Activated T-cell treated with anti-CD3 and anti-CD28 coated beads for 48 hours (primary cell): ENCODE measurements at places on chromosomes 5 and 9.

GRCh38 chr5:161414896-161415295 is 131.6 kb downstream of the GABRB2 start:
- DNase-seq = no peak

DNA sequence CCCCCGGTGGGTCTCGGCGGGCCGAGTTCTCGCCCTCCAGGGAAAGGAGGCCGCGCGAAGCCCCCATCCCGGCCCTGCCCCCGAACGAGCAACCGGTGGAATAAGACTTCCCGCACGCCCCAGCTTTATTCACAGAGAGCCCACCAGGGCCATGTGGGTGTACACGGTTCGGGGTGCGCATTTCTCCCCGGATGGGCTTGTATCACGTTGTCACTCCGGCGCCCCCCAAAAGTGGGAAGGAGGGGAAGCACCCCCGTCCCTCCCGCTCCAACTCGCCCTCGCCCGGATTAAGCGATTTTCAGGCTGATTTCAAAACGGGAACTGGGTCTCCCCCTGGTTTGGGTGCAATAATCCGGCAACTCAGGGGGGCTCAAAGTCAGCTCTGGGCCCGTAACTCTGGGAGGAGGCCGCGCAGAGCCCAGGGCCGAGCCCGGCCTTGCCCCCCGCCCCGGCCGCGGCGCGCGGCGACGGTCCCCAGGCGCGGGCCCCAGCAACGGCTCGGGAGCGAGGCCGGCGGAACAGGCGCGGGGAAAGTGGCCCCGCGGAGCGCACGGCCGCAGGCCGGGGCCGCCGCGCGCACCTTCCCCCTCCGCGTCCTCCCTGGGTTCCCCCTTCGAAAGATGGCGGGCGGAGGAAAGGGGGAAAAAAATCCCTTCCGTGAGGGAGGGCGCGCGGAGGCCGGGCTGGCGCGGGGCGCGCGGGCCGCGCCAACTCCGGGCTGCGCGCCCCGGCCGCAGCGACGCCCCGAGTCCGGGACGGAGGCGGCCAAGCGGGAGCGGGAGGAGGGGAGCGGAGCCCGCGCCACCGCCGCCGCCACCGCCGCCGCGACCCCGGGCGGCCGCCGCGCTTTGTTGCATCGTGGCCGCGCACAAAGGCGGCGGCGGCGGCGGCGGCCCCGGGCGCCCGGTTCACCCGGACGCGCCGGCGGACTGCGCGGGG is 644 bp downstream of the BRD3 start:
- peak; percentile 39 for DNase-seq

- no peak for DNase-seq
Measured at GRCh38 chr5:159549046-159549445, 218.8 kb upstream of the IL12B start.

DNA sequence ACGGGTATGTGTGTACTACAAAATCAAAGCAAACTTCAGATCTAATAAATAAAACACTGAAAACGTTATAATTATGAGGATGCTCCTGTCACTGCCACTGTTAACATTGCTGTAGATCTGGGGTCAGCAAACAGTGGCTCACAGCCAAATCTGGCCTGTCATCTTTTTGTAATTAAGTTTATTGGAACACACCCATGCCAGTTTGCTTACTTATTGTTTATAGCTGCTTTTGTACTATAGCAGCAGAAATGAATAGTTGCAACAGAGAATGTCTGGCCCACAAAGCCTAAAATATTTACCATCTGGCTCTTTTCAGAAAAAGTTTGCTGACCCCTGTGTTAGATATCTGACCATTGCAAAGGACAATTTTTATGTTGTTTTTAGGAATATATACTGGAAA is 32.1 kb downstream of the PRRC1 start:
- no peak for DNase-seq

GRCh38 chr5:135170500-135170899 is 136.5 kb upstream of the PITX1 start:
- no peak for DNase-seq

- DNase-seq = no peak
Measured at GRCh38 chr9:32965999-32966722, 35.3 kb downstream of the APTX start.

GRCh38 chr5:76175051-76175666 is 92.0 kb downstream of the SV2C start:
- peak; percentile 28 for DNase-seq

GRCh38 chr9:127726871-127727270 is 8.2 kb downstream of the TOR2A start:
- no peak for DNase-seq

DNA sequence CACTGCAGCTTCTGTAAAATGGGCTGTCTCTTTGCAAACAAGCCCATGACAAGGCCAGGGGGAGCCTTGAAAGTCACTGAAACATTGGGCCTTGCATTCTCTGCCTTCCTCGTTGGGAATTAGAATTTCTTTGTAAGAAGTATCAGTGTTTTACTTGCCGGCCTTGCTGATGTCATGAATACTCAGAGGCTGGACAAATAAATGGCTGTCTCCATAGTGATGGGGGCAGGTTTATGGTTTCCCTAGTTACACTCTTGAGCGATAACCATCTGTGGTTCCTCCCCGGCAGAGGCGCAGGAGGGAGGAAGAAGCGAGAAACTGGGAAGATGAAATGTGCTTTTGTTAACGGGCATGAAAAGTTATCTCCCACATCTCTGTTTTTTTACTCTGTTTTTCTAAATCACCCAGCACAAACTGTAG is 272.7 kb upstream of the PANK3 start:
- DNase-seq = no peak

- no peak for DNase-seq
Measured at GRCh38 chr9:133914442-133915342, 77.4 kb downstream of the VAV2 start.

GRCh38 chr5:54860321-54860720 is 125.1 kb downstream of the ESM1 start:
- no peak for DNase-seq

DNA sequence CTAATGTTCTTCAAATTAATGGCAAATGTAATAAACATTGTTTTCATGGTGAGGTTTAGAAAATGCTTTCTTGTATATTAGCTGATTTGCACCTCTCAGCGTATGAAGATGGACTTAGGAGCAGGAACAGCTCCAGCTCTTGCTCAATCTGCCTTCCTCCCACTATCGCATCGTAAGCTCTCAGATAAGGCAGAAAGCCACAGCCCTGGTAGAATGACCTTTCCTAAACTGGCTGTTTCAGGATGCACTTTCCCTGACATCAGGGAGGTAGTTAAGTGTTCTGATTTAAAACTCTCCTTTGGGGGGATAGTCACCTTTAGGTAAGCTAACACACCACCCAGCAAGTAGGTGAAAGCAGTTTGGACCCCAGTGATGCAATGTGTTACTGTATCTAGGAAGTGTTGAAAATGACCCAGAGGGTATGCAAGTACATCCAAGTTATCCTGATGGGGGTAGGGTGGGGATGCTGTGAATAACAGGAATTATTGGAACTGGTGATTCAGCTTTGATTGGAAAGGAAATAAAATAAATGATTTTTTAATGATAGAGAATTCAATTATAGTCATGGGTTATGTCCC is 72.3 kb downstream of the LMNB1 start:
- DNase-seq = no peak

DNA sequence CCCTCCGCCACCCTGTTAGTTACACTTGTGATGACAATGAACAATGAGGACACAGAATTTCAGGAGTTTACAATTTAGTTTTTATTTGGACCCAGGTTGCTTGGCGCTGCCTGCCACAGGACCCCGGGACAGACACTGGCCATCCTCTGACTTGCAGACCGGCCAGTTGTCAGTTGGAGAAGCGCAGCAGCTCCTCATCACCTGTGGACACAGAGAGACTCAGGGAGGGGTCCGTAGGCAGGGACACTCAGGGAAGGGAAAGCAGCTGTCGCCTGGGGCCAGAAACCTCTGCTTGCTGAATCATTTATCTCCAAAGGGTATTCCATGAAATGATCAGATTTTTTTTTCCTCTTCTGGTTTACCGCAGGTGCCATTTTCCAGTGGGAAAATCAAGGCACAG is 18.0 kb downstream of the AMBP start:
- no peak for DNase-seq

DNA sequence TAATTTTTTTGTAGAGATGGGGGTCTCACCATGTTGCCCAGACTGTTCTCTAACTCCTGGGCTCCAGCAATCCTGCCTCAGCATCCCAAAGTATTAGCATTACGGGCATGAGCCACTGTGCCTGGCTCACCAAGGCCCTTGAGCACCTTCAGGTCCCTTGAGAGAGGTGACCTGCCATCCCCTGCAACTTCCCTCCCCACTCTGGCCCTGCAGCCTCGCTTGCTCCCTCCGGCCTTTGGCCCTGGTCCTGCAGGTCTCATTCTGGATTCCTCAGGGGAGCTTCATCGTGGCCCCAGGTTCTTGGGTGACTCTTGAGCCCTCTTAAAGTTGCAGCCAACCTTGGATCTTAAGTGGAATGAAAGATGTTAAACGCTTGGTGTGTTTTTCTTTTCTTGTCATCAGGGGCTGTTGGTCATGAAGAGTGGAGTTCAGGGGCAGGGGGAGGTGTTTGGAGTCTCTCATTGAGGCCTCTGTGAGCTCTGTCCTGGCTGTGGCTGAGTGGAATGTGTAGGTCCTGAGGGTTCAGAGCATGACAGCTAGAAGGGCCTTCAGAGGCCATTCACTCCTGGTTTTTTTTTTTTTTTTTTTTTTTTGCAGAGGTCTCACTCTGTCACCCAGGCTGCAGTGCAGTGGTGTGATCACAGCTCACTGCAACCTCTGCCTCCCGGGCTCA is 33.0 kb downstream of the PPARGC1B start:
- no peak for DNase-seq

- no peak for DNase-seq
Measured at GRCh38 chr5:6593148-6594016, 39.5 kb downstream of the NSUN2 start.

DNA sequence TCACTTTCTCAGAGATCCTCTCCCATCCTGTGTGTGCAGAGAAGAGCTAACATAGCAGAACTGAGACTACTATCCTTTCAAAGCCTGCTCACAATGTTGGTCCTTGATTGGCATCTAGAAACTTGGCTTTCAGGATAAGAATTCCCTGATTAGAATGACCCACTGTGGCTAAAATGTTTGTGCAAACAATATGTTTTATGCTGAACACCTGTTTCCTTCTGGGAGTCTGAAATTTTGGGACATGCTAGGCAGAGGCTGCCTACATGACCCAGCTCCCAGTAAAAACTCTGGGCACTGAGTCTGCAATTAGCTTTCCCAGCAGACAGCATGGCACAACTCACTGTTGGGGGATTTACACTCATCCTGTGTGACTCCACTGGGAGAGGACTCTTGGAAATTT is 78.9 kb downstream of the CFAP95 start:
- no peak for DNase-seq

GRCh38 chr5:173881811-173882575 is 6.2 kb upstream of the CPEB4 start:
- no peak for DNase-seq

- DNase-seq = no peak
Measured at GRCh38 chr9:13089666-13090065, 189.8 kb downstream of the MPDZ start.

DNA sequence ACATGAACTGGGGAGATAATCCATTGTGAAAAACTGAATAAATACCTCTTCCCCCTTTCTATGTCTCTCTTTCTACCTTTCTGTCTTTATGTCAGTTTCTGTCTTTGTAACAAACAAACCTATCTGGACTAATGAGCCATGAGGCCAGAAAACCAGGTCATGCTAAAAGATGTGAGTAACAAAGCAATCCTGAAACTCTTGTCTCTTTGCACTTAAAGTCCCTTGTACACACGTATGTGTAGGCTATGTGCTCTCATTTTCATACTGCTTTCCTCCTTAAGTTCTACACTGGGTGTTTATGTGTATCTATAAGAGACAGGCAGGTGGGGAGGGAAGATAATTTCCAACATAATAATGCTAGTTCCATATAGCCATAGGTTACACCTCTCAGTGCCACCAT is 123.8 kb upstream of the PTGER4 start:
- no peak for DNase-seq

GRCh38 chr5:116772152-116772501 is 197.5 kb upstream of the SEMA6A start:
- DNase-seq = no peak

GRCh38 chr5:137842296-137842695 is 25.4 kb upstream of the MYOT start:
- no peak for DNase-seq

- no peak for DNase-seq
Measured at GRCh38 chr5:59393585-59394420, 499.7 kb downstream of the PDE4D start.

DNA sequence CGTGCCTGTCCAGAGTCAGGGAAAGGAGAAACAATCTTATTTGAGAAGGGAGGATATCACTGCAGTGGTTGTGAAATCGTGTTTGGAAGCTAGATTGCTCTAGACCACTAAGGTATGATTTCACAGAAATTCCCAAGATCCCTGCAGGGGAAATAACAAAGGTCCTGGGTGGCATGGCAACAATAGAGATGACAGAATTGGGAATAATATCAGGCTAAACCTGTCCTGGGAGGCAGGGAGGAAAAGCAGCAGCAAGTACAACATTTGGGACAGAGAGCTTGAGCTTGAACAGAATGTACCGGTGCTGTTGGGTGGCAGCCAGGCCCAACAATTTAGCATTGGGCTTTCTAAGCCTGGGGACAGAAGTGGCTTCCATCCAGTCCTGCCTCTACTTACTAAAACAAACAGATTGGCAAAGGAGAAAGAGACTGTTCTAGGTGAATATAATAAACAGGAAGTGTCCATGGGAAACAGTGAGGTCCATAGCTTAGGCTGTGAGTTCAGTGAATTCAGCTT is 17.0 kb upstream of the ARHGAP26 start:
- no peak for DNase-seq

DNA sequence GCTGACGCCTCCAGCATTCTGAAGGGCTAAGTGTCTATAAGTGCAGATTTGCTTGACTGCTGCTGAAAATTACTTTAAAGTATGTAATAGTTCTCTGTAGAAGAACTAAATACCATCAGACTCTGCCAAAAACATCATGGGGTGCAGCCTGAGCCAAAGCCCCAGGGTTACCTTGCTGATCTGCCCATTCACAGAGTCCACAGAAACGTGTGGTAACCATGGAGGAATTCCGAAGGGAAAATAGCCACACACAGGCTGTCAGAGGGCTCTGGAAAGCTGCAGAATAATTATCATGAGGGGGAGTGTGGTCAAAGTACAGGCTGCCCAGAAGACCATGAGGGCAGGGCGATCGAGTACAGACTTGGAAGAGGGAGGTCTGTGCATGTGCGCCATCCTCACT is 36.4 kb downstream of the RETREG1 start:
- no peak for DNase-seq

- DNase-seq = no peak
Measured at GRCh38 chr5:31863991-31864411, 225.1 kb downstream of the PDZD2 start.

- no peak for DNase-seq
Measured at GRCh38 chr9:69109152-69109551, 64.9 kb upstream of the TJP2 start.

GRCh38 chr9:92042260-92042659 is 73.0 kb downstream of the SPTLC1 start:
- no peak for DNase-seq
